ENCODE measurements at places on chromosomes 12 and 14. TPM values are rescaled to one million over a fixed set of nuclear protein-coding genes. Genes with fewer than 3 reads are reported as not detected.

The CLEC14A gene
- total RNA-seq: 4.8 TPM

DNA sequence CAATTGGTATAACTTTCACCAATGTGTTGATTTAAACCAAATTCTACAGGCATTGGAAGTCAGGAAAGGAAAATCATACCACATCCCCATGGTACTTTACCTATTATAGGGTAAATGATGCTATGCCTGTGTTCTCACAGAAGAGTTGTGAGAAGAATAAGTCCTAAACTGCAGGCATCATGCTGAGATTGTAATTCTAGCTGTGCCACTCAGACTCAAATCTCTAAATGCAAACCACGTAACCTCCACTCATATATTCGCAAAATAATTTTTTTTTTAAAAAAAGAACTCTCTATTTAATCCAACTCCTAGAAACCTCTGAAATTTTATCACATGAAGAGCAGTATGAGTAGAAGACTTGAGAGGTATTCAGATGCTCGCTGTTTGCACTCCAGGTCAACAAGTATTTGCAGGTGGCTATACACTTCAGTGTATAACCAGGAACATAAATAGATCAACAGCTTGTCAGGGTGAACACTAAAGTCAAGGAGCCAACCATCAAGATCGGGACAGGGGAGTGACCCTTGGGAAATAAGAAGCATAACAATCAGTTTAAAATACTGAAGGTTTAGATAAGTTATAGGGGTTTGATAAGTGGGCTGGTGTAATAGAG is 110.1 kb downstream of the SLC25A21 start:
- DNase-seq: no peak
- no peak overlapping the region for H3K4me3 ChIP-seq
- no peaks in the 10 kb centered on the region for H3K36me3 ChIP-seq
- no peaks in the 10 kb centered on the region for H3K4me1 ChIP-seq
- H3K27me3 ChIP-seq: no peaks in the 10 kb centered on the region

DNA sequence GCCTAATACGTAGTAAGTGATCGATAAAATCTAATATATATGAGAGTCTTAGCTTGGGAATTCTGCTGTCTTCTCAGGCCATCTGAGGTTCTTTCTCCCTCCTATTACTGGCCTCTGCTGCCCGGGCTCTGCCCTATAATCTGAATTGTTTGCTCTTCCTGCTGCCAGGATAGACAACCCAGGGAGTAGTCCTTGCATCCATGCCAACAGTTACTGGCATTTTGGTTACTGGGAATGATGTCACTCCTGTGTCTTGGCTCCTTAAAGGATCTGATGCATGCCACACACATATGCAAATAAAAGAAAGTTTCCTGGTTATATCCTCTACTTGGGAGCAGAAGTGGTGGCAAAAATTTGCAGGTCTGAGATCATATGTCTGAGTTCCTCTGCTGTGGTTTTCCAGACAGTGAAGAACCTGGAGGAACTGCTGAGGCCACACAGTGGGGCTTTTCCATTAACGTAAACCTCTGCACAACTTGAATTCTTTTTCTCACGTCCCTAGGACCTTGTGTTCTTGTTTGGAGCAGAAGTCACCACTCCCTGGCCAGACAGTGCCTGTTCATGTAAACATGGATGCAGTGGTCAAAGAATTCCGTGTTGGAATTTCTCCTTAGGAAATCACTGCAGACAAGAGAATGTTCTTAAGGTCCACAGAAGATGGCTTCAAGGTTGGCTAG is 320.6 kb upstream of the TBX3 start:
- no peaks in the 10 kb centered on the region for H3K36me3 ChIP-seq
- H3K27ac ChIP-seq: no peak overlapping the region
- no peaks in the 10 kb centered on the region for H3K27me3 ChIP-seq

DNA sequence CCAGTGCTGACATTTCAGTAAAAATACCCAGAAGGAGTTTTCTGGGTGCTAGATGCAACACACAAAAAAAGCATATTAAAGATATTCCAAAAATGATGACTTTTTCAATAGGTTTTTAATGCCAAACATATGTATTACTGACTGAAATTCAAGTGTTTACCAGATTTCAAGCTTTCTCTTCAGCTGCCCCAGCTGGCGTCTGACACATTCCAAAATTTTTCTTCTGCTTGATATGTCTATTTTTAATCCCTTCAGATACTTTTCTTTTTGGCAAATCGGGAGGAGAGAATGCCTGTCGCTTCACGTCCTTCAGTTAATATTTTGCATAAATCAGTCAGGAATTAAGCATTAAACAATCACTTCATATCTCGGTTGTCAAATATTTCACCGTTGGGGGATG is 7.1 kb upstream of the CCDC60 start:
- no peak overlapping the region for H3K4me3 ChIP-seq
- no peaks in the 10 kb centered on the region for H3K27me3 ChIP-seq
- no peak for DNase-seq
- H3K36me3 ChIP-seq: no peaks in the 10 kb centered on the region
- H3K4me1 ChIP-seq: no peaks in the 10 kb centered on the region
